ENCODE measurements at places on chromosomes 12 and 14.

GRCh38 chr14:64736271-64737169 is 32.3 kb downstream of the PLEKHG3 start:
- no peak for DNase-seq

DNA sequence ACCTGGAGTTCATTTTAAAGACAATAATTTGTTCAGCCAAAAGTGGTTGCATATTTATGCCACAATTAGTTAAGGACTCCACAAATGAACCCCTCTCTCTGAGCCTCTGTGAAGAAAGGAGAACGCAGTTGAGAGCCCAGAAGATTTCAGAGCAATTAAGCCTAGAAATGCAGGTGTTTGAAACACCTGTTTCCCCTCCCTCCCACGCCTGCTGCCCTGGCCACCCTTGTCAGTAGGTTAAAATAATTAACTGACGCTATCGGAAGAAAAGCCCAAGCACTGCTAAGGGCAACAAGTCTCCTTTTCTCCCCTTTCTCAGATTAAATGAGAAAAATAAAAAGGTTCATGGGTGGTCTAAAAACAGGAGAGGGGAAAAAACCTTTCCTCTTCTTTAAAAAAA is 99.2 kb downstream of the PPM1A start:
- DNase-seq = no peak

GRCh38 chr12:3604748-3605586 is 114.0 kb downstream of the PRMT8 start:
- DNase-seq = no peak

GRCh38 chr12:6452245-6452943 is 552 bp downstream of the TAPBPL start:
- no peak for DNase-seq

DNA sequence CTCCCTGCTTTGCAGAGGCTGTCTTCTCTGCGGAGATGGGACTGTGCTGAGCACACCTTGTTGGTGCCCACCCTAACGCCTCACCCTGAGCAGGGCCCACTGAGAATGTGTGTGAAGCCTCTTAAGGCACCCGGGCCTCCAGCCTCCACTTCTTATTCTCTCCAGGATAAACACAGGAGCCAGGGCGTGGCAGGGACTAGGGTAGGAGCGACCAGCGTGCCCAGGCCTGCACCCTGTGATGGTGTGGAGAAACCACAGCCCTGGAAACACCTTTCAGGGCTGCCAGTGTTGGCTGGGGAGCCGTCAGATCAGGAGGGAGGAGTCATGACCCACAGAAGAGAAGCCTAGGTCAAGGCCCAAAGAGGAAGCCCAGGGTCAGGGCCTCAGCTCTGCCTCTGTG is 41.3 kb downstream of the VDR start:
- no peak for DNase-seq

- DNase-seq = no peak
Observed at GRCh38 chr12:49030119-49030518, 11.5 kb upstream of the PRKAG1 start.

DNA sequence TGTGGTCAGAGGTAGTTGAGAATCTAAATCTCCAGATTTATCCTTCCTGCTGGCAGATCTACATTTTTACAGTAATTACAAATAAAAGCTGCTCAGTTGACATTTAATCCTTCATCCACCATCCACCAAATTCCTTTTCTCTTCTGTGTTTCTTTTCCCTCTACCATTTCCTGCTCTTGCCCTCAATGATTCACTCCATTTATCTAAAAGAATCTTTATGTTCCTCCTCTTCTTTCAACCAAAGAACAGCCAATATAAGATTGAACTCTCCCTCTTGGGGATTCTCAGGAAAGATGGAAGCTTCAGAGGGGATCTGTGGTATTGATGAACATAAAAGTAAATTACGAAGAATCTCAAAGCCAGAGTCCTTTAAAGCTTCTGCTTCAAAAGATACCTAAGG is 4.4 kb downstream of the MAP4K5 start:
- no peak for DNase-seq

- DNase-seq = no peak
Observed at GRCh38 chr12:72267974-72268373, 4.2 kb upstream of the TRHDE start.

DNA sequence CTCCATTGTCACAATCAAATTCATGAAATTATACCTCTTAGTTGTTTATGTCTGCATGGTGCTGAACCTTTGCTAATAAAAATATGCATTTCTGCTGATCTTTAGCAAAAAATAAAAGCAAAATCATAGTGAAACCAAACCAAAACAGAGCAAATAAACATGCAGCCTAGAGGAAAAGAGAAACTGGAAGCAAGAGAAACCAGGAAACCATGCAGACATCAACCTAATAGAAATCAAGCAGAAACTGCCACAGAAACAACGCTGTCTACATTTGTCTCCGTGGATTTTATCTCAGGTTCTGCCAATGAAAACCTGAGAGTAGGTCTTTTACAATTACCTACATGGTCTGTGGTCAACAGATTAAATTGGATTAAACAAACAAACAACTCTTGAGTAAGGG is 173.7 kb downstream of the SYT10 start:
- DNase-seq = no peak

- DNase-seq = no peak
Observed at GRCh38 chr14:76828339-76829012, 2.3 kb downstream of the LRRC74A start.

DNA sequence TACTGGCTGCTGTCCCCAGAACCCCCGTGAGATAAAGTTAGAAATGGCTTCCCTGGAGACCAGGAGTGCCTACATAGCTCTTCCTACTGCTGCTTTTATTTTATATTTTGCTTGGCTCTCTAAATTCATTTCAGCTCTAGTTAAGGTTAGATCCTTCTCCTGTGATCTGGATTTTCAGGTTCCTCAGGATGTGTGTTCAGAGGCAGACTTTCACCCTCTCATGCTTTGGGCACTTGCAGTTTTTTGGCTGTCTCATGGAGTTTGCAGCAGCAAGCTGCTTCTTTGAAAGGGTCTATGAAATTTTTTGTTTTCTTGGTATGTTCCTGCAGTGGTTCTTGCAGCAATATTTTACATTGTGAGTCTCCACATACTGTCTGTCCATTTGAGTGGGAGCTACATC is 93.3 kb downstream of the ATP23 start:
- no peak for DNase-seq

DNA sequence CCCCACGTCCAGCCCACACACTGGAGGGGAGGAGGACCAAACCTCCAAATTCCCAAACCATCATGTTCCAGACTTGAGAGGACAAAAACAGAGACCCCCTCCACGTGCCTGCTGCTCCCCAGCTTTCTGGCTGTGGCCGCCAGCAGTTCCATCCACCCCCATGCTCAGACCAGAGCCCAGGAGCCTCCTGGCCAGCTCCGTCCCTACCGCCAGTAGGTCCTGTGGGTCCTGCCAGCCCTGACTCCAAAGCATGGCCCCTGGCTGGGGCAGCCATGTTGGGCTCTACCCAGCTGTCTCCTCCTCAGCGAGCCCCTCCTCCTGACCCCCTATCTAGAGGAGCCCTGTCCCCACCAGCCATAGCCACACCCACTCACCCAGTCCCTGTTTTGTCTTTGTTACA is 227.3 kb upstream of the RTL1 start:
- no peak for DNase-seq

All from activated CD8-positive, alpha-beta memory T cell treated with anti-CD3 and anti-CD28 coated beads for 1 hour (primary cell).